ENCODE measurements at places on chromosomes 4 and X.

DNA sequence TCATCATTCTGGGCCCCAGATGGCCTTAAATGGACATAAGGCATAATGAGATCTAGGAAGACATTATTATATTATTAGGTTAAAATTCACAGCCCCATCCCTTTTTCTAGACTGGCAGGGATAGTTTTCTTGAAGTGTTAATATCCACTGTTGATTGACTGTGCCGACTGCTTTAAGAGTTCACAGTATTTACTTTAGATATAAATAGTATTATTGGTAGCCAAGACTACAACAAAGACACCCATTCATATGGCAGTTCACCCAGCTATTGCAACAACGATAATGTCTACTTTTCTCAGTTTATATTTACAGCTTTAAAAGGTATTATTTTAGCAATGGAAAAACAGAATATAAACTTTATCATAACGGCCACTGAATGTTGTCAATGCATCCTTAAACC lies 922.2 kb upstream of the POU3F4 start:
- no peak for DNase-seq

DNA sequence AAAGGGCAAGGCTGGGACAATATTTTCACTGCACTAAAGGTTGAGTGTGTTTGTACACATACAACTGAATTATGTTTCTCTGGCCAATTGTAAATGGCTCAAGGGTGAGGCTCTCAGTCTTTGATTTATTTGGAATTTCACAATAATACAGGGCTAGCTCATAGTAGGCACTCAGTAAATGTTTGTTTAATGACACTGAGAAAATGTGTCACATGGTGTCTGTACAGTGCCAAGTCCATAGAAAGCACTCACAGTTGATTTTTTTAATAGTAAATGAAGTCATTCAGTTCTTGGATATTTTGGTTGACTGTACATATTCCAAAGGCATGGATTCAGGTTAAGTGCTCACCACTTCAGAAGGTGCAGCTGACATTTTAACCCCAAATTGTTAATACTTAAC lies 176.4 kb downstream of the IL1RAPL2 start:
- no peak for DNase-seq

GRCh38 chr4:25310066-25310802 lies 2.3 kb upstream of the ZCCHC4 start:
- peak; percentile 31 for DNase-seq

- peak; percentile 81 for DNase-seq
Measured at GRCh38 chr4:8176547-8177399, 18.2 kb upstream of the ABLIM2 start.

- DNase-seq = no peak
Measured at GRCh38 chr4:4585012-4585670, 43.3 kb upstream of the STX18 start.

- no peak for DNase-seq
Measured at GRCh38 chr4:154424810-154425484, 66.7 kb downstream of the DCHS2 start.
